ENCODE measurements at places on chromosomes 5 and 9.

DNA sequence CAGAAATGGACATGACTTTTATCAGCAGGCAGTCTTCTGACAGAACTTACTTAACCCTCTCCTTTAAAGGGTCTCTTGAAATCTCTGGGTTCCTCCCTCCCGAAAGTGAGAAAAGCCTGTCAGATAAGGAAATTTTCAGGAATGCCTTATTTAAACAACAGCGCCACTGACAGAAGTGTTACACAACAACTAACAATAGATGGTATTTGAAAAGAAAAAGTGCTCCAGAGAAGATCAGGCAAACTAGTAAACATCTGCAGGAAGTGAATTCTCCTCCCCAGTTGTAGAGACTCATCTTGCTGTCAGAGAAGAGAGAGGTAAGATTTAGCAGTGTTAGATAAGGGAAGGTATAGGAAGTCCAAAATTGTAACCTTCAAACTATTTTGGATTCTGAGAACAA, 107.2 kb upstream of the NFIL3 start:
- DNase-seq, result no peak

- no peak for DNase-seq
Measured at GRCh38 chr5:141734501-141735229, 52.6 kb upstream of the ARAP3 start.

- no peak for DNase-seq
Measured at GRCh38 chr9:116991051-116991450, 303.9 kb downstream of the TRIM32 start.

- DNase-seq, result no peak
Measured at GRCh38 chr9:115305543-115305942, 187.6 kb upstream of the TNC start.

DNA sequence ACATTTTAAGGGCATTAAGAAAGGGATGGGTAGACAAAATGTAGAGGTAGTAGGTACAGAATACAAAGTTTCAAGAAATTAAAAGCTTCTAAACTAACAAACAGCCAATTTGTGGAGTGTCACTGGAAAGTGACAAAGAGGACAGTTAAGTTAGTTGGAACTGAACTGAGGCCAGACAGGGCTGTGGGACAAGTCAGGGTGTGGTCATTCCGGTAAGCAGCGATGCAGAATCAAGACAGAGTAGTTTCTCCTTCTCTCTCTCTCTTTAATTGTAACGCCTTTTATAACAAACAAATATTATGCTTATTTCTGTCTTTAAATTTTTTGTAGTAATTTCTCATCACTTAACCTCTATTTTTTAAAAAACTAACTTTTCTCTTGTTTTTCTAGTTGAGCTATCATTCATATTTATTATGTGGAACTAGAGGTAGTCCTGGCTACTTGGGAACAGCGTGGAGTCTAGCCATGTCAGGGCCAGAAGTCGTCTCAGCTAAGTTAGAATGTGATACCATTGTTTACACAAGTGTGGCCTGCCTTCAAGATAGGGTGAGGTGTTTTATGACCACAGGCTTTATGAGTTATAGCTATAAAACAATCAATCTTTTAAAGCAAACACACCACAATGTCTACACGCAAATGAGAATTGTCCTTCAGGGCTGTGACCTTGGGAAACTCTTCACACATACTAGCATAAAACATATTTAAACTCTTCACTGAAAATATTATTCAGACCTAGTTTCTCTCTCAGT, 115.3 kb upstream of the CDKN2B start:
- no peak for DNase-seq

DNA sequence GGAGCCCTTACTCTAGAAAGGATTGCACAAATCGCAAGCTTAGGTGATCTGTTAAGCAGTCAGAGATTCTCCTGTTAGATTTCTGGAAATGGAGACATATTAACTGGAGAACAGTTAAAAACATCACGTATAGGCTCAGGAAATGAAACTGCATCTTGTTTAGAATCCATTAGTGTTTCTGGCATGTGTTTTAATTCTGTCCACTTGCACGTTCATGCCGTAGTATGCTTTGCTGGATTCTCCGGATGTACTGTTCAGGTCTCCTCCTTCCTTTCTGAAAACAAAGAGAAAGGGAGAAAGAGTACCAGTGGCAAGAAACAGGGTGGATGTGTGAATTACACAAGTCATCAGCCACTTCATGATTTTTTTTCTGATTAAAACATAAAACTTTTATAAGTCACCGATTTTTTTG, 2.5 kb upstream of the RGMB start:
- DNase-seq, result no peak

DNA sequence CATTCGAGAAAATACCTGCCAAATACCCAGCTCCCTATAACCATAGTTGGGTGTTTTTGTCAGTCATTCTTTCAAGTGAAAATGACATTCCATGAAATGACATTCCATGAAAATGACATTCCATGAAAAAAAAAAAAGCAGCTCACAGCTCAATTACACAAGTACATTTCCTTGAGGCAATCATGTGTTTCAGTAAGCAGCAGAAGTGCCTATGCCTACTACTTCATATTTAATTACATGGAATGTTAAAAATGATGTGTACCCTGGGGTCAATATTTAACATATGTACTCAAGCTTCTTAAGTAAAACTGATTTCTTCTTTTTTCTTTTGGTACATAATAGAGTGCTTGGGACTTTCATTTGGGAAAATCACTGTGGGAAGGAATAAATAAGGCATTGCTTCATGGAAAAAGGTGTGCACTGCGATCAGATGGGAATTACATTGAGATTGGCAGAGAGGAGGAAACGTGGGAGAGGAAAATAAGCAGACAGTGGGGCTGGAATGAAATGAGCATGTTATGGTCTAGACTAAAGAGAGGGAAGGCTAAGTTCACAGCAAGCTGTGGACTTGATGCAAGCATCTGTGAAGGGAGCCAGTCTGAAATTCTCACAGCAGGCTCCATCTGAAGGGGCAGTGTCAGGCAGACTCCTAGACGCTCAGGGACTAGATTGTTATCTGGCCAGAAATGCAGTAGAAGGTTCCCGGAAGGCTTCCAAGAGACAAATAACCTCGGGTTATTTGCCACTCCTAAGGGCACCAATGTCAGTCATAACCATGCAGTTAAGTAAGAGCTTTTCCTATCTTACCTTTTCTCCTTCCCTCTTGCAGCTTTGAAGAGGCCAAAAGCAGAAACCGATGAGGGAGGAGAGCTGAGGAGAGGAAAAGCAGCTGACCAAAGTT, 15.2 kb upstream of the SPATA9 start:
- DNase-seq, result no peak

- DNase-seq, result no peak
Measured at GRCh38 chr9:78971540-78971939, 600.2 kb upstream of the TLE4 start.

GRCh38 chr9:35757226-35757891, 3.3 kb upstream of the MSMP start:
- no peak for DNase-seq

DNA sequence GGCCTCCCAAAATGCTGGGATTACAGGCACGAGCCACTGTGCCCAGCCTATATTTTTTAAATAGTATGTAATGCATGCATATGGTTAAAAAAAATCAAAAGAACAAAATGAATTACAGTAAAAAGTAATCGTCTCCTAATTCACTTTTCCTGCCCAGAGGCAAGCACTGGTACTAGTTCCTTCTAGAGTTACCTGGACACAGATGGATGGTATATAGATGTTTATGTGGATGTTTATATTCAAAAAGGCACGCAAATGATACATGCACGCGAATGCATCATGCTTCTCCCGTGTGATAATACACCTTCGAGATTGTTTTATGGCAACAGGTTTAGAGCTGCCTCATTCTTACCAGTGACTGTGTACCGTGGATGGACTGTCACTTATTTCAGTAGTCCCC, 21.4 kb downstream of the ABL1 start:
- no peak for DNase-seq

DNA sequence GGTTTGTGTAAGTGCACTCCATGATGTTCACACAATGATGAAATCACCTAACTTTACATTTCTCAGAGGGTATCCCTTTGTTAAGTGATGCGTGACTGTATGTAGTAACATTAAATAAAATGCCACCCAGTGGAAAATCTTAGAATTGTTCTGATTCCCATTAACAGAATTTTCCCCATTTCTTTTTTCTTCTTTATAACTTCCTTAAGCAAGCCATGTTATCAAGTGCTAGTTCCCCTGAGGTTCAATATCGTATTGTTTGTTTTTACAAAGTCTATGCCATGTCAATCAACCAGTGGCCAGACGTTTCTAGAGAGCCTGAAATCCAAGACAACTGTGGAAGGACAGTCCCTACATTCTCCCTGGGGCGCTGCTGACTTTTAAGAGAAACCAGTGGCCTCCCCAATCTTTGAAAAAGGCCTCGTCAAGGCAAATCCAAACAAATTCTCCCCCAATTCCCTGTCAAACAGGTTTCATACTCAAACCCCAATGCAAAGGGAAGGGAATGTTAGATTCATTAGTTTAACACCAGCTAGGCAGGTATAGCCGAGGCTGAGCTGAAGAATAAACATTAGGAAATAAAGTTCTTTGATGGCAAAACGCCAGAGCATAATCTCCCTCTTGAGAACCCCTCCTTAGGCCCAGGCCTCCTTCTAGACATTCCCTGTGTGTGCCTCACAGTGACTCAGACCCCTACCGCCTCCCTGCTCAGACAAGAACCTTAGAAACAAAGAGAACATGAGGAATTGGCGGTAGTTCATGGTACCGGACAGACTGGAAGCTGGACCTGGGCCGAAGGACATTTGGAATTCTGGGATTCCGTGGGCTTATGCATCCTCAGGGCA, 198.7 kb downstream of the GNA14 start:
- DNase-seq, result no peak

DNA sequence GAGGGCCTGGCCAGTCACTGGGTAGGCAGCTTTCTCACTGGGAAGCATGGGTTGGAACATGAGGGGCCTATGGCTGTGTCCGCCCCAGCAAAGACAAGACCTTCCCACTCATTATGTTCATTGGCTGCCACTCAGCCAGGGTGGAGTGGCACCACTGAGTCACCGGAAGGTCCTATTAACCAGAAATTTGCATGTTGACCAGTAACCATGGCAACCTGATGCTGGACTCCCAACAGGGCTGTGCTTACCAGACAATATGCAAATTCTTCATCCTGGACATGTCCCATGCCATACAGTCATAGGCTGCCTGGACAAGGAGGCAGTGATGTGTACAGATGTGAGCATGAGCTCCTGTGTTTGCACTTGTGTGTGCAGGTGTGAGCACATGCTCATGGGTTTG, 66.7 kb downstream of the PSD2 start:
- DNase-seq, result no peak

- DNase-seq, result no peak
Measured at GRCh38 chr5:55440188-55440646, 94.5 kb downstream of the PLPP1 start.

GRCh38 chr5:416636-416960, 26.4 kb upstream of the EXOC3 start:
- no peak for DNase-seq

- DNase-seq, result no peak
Measured at GRCh38 chr5:122156724-122157325, 27.5 kb downstream of the ZNF474 start.

GRCh38 chr5:14229181-14229580, 86.0 kb downstream of the TRIO start:
- DNase-seq, result no peak

DNA sequence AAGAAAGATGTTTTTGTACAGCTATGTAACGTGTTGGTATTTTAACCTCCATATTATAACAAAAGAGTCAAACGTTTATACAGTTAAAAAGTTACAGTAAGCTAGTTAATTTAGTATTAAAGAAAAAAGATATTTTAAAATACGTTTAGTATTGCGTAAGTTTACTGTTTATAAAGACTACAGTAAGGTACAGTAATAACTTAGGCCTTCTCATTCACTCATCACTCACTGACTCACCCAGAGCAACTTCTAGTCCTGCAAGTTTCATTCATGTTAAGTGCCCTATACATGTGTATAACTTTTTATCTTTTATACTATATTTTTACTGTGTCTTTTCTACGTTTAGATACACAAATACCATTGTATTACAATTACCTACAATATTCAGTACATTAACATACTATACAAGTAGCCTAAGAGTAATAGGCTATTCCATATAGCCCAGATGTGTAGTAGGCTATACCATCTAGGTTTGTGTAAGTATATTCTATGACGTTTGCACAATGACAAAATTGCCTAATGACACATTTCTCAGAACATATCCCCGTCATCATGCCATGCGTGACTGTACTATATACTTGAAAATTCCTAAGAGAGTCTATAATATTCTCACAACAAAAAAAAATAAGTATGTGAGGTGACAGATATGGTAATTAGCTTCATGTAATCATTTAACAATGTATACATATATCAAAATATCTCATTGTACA, 33.8 kb downstream of the ERP44 start:
- DNase-seq, result no peak

DNA sequence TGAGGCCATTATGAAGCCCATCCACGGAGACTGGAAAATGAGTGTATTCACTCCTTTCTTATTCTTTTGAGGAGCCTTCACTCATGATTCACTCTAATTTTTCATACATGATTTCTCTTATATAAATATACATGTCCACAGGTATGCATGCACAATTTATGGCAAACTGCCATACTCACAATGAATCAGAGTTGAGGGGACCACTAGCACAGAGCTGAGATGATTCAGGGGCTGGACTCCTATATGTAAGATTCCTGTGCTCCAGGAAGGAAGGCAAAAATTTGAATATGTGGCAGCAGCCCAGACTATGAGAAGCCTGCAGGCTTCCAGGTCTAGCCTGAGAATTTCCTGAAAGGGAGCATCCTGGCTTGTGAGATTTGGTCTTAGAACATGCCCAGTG, 484.6 kb downstream of the PRELID2 start:
- no peak for DNase-seq

DNA sequence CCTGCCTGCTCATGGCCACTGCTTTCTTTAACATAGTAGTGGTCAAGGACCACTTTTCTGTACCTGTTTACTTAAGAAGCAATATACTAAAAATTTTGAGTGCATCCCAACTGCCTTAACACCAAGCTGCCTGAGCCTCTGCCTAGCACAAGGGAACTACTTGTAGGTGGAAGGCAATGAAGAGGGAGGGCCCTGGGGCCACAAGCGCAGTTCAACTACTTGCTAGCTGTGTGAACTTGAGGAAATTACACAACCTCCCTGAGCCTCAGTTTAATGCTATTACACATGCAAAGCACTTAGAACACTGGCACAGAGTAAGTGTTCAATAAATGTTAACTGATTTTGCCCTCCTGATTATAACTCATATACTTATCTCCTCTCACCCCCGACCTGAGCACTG, 6.3 kb downstream of the ARL15 start:
- DNase-seq, result no peak

GRCh38 chr9:95284162-95285080, 33.1 kb downstream of the FANCC start:
- DNase-seq, result no peak

All from stimulated activated CD8-positive, alpha-beta memory T cell treated with anti-CD3 and anti-CD28 coated beads, Interleukin-4, amount 100 ng/mL, for 24 hours (primary cell).